Peyer's patch (tissue), 4 donors: ENCODE measurements at places on chromosomes 7 and 10. TPM values are rescaled to one million over a fixed set of nuclear protein-coding genes. Genes with fewer than 3 reads are reported as not detected.

Gene ZNF467
- total RNA-seq, result 4.7 TPM

GRCh38 chr10:120423431-120424197 is 33.4 kb upstream of the PLPP4 start:
- H3K27me3 ChIP-seq, result no peaks in the 10 kb centered on the region
- H3K4me3 ChIP-seq, result no peak overlapping the region
- H3K27ac ChIP-seq, result no peak overlapping the region
- H3K36me3 ChIP-seq, result no peaks in the 10 kb centered on the region
- DNase-seq, result peak; percentile 49

DNA sequence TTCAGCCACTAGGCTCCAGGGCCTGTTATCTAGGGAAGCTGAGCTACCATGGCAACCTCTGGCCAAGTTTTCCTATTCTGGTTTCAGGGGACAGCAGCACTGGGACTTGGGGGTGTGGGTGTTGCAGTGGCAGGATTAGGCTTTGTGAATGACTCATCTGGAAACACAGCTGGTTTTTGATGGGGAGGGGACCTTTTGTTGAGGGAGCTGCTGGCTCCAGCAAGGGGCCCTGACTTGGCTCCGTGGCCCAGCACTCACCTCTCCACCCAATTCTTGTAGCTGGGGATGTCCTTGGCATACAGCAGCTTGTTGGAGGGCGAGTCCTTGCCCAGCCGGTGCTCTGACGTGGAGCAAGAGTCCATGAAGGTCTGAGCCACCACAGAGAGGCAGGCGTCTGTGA is 435.9 kb downstream of the PLXNA4 start:
- no peaks in the 10 kb centered on the region for H3K36me3 ChIP-seq
- DNase-seq, result no peak
- H3K4me1 ChIP-seq, result no peaks in the 10 kb centered on the region
- H3K27ac ChIP-seq, result no peak overlapping the region
- H3K27me3 ChIP-seq, result no peaks in the 10 kb centered on the region

- no peaks in the 10 kb centered on the region for H3K36me3 ChIP-seq
- no peaks in the 10 kb centered on the region for H3K27me3 ChIP-seq
- H3K4me3 ChIP-seq, result peak overlapping the region; percentile 67
- peak overlapping the region; percentile 67 for H3K27ac ChIP-seq
Measured at GRCh38 chr10:127908106-127908958, 1.4 kb downstream of the PTPRE start.

GRCh38 chr7:92661651-92662050 is 71.5 kb upstream of the FAM133B start:
- DNase-seq, result no peak
- H3K27me3 ChIP-seq, result no peaks in the 10 kb centered on the region
- no peaks in the 10 kb centered on the region for H3K36me3 ChIP-seq
- H3K27ac ChIP-seq, result no peak overlapping the region
- H3K4me1 ChIP-seq, result peaks cover 6% of the 10 kb centered on the region
- no peak overlapping the region for H3K4me3 ChIP-seq

DNA sequence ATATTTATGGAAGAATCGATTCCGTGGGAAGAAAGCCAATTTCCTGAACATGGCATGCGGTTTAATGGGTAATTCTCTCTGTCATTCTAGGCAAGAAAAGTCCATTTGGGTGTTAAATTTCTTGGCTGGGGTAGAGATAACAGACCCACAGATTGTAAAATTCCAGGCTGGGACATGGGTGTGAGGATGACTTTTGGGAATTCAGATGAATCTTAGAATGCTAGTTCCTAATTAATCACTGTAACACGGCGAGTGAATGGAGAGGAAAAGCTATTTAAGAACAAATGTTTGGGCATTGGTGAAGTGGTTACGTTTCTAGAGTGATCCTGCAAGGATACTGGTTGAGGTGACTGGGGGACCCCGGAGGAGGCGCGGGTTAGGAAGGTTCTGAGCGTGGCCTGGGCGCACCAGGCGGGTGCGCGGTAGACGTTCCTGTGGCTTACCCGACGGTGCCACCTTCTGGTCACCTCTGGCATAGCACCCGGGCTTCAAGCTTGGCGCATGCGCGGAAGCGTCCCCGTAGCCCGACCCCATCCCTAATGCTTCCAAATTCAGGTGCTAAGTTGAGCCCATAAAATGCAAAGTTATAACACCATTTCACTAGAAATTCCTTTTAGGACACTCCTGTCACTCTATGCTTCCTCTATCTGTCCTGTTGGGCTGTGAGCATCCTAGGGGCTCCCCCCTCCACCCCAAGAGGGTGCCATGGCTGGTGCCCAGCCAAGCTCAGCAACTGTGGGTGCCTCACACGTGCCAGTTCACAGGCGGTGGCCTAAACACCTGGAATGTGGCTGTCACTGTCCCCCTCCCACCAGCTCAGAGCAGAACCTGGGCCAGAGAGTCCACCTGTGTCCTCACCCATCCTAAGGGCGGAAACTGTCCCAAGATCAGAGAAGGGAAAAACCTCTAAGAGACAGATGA is 104.4 kb downstream of the PTPRE start:
- no peaks in the 10 kb centered on the region for H3K27me3 ChIP-seq
- H3K36me3 ChIP-seq, result no peaks in the 10 kb centered on the region
- peak overlapping the region; percentile 22 for H3K4me3 ChIP-seq
- peaks cover 4% of the 10 kb centered on the region for H3K4me1 ChIP-seq
- DNase-seq, result peak; percentile 91

DNA sequence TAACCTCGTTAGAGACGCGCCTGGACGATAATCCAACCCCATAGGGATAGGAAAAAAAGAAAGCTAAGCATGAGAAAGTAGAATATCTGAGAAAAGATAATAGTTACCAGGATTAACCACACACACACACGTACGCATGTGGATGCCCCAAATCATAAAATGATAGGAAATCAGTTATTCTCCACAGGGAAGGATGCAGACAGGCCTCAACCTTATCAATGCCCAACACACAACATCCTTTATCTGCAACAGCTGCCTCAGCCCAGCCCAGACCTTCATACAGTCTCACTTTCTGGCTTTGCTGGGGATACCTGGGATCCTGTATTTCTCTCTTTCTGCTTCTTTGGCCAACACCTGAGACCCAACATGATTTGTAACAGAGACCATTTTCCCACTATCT is 123.0 kb downstream of the NOC3L start:
- no peak overlapping the region for H3K27ac ChIP-seq
- no peak overlapping the region for H3K4me3 ChIP-seq
- H3K4me1 ChIP-seq, result no peaks in the 10 kb centered on the region
- DNase-seq, result no peak
- H3K36me3 ChIP-seq, result peaks cover 21% of the 10 kb centered on the region
